ENCODE measurements at places on chromosomes 5 and 9.

DNA sequence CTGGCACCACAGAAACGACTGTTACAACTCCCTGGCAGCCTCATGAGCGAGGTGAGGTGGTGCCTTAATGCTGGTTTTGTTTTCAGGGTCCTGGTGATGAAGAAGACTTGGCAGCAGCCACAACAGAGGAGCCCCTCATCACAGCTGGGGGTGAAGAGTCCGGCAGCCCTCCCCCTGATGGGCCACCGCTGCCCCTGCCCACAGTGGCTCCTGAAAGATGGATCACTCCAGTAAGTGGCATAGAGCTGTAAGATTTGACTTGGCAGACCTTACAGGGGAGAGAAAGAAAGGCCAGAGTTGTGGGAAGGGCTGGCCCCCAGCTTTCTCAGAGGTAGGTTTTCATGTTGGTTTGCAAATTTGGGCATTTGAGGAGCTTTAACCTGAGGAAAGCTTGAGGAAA lies 72.2 kb downstream of the COL15A1 start:
- no peak for DNase-seq

DNA sequence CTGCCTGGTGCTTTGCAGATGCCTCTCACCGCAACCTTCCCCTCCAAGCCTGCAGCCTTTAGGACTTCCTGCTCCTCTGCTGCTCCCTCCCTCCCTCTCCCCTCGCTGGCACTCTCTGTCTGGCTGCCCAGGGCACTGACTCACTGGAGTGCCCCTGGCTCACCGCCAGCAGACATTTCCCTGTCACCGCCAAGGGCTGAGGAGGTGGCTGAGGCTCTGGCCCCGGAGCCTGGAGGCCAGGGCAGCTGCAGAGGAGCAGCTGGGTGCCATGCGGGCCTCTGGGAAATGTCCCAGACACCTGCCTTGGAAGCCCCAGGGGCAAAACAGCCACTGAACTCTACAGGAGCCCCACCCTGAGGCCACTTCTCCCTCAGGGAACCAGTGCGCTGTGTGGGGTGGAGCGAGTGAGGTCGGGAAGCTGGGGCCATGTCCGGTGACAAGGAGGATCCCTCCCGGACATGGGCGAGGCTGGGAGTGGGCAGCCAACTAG lies 53.4 kb downstream of the TENT4A start:
- DNase-seq, result peak; percentile 53

DNA sequence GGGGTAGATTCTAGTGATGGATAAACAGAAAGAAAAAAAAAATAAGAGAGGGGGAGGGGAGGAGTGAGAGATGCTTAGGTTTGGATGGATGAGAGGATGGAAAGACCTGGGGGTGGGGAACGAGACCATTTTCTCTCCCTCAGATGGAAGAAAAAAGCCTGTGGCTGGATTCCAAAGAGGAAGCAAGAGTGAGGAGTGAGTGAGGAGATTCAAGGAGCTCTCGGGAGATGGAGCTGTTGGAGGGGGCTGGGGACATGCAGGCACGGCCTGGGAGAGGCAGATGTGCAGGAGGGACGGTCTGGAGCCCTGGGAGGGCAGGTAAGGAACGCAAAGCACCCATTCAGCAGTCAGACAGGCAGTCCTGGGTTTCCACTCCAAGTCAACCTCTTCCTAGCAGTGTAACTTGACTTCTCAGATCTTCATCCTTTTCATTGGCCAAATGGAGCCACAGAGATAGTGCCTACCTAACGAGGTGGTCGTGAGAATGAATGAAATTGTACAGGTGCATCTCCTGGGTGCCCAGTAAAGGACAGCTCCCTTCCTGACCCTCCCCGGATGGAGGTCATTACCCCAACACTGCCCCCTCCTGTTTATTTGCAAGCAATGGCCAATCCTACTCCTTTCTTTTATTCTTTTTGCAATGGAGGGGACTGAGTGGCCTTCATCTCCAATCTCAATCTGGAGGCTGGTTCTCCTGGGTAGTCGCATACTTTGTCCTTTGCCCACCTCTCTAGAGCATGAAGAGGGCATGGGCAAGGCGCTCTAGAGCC lies 52.2 kb downstream of the PCDH1 start:
- DNase-seq, result no peak

DNA sequence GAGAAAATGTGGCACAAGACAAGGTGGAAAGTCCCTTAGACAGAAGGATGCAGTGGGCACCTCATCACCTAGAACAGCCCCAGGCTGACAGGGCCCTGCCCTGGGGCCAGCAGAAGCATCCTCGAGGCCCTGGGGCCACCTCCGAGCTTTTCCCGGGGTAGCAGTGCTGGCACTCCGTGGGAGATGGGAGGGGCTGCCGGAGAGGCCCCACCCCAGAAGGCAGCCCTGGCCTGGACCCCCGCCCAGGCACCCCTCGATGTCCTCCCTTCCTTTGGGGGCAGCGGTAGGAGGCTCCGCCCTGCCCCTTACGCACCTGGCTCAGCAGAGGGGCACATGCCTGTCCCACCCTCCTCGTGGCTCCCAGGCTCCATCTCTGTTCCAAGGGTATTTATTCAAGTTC lies 17.7 kb upstream of the NSMF start:
- DNase-seq, result no peak

DNA sequence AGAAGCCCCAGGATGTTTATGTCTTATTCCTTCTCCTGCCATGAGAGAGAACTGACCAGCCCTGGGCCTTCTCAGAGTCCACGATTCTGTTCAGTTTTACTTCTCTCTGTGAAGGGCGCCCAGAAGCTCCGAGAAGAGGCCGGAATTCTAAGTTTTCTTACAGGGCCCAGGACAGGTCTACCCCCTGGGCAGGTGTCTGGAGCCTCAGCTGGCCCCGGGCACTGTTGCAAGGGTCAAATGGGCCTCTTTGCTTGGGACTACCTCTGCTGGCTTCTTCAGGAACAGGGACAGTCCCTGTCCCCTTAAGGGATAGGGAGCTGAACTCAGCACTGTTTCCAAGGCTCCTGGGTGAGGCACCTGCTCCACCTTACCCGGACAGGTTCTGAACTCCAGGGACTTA lies 55.0 kb downstream of the RASGEF1C start:
- no peak for DNase-seq

DNA sequence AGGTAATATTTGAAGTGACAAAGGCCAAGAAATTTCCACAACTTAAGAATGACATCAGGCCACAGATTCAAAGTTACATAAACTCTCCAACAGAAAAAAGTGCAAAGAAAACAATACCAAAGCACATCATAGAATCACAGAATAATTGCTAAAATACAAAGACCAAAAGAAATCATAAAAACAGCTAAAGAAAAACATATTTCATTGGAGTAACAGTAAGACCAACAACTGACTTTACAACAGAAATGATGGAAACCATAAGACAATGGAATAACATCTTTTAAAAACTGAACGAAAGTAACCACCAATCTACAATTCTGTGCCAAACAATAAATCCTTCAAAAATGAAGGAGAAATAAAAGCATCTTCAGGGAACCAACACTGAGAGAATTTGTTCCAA lies 38.3 kb downstream of the ZDHHC21 start:
- DNase-seq, result no peak

- no peak for DNase-seq
Observed at GRCh38 chr5:61115968-61116367, 46.3 kb downstream of the SMIM15 start.

GRCh38 chr9:76358628-76359280 lies 35.5 kb downstream of the RFK start:
- no peak for DNase-seq

- no peak for DNase-seq
Observed at GRCh38 chr5:172052450-172053236, 46.2 kb upstream of the FBXW11 start.

Data from NCI-H524 treated with DMSO at 0.1 percent for 48 hours (cell line).